GM12865 (cell line): ENCODE measurements at places on chromosomes 3 and 15.
A peak's percentile ranks its signal among the peaks of the same experiment; 100 is the strongest.

DNA sequence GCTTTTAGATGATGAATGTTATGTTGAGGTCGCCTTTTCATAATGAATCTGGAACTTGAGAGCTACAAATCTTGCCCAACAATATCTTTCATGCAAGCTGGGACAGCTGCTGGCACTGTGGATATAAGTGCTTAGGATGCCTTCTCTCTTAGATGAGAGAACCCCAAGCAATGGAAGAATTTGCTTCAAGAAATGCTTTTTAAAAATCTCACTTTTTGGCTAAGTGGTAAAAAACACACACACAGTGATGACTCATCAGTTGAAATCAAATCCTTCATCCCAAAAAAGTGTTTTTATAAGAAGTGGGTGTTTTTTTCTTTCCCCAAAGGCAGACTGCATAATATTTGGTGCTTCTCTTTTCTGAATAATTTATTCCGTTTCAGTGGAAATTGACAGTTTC is 38.4 kb upstream of the GALNT15 start:
- DNase-seq = no peak

DNA sequence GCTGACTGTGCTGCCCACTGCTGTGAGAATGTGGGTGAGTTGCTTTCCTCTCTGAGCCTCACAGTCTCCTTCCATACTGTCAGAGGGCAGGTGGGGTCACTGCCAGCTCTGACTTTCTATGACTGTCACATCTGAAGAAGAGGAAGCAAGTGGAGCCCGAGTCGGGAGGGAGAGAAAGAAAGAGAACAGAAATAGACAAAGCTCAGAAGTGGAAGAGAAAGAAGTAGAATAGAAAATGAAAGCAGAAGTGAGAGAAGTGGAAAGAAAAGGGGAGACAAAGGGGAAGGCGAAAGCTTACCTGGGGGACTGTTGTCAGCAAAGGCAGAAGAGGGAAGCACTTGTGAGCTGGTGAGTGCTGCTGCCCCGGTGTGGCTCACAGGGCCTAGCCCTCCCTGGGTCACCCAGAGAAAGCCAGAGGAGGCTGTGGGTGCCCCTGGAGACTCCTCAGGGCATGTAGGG is 57.9 kb downstream of the EPHB1 start:
- peak; percentile 83 for DNase-seq

GRCh38 chr15:57751177-57751800 is 44.8 kb downstream of the POLR2M start:
- peak; percentile 10 for DNase-seq

DNA sequence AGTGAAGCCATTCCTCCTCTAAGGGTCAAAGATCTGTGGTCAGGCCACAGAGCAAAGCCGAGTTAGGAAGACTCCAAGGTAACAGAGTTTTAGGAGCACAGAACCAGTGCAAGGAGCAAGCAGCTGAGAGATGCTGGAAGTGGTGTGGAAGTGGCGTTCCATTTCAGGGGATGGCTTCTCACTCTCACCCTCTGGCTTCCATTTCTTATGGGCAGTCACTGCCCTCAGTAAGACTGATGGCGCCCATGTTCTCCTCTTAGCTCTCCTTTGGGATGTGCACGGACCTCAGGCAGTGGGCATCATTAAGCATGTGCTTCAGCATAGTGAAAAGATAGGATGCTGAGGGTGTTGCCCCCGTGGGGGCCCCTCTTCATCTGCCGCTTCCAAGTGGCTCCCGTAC is 90.3 kb downstream of the ASB7 start:
- DNase-seq = no peak

- DNase-seq = no peak
Measured at GRCh38 chr3:138473391-138473790, 39.0 kb downstream of the ESYT3 start.

GRCh38 chr3:43523454-43524053 is 98.3 kb downstream of the ANO10 start:
- DNase-seq = peak; percentile 42

- DNase-seq = no peak
Measured at GRCh38 chr3:194387926-194388418, 11.1 kb downstream of the GP5 start.

- DNase-seq = no peak
Measured at GRCh38 chr3:158107605-158108444, 1.6 kb upstream of the SHOX2 start.

- DNase-seq = no peak
Measured at GRCh38 chr15:31774045-31774444, 256.3 kb upstream of the CHRNA7 start.

DNA sequence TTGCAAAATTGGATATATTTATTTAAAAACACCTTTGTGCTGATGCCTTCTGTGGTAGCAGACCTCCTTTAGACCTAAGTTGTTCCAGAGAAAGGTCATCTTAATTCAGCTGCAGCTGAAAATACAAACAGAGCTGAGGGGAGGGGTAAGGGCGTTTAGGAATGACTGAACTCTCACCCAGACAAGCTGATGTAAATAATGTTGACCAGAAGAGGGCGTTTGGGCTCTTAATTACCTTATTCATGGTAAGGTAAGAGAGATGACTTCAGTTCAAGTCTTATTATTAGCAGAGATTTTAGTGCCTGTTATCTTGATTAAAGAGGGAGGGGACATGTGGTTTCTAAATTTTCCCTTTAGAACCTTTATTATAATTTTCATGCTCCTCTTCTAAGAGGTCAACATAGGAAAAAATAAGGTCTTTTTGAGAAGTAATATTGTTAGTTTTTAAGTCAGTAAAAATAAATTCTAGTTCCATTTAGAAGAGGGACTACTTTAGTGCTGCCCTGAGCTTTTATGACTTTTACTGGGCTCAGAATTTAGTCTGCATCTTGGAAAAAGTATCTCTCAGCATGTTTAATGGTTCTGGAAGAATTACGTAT is 46.3 kb downstream of the GPR171 start:
- peak; percentile 79 for DNase-seq

DNA sequence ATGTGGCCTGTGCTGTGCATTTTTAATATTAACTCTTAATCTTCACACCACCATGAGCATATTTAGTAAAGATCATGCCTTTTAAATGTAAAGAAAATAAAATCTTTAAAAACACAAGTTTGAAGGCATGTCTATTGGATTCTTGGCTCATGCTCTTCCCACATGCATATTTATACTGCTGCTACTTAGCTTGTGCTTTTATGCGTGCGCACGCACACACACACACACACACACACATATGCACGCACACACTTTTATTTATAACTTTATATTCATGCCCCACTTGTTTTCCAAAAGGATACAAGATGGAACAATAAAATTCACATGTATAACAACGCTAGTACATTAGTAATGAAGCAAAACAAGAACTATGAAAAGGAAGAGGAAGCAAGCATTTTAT is 36.1 kb upstream of the ZPLD1 start:
- DNase-seq = no peak

DNA sequence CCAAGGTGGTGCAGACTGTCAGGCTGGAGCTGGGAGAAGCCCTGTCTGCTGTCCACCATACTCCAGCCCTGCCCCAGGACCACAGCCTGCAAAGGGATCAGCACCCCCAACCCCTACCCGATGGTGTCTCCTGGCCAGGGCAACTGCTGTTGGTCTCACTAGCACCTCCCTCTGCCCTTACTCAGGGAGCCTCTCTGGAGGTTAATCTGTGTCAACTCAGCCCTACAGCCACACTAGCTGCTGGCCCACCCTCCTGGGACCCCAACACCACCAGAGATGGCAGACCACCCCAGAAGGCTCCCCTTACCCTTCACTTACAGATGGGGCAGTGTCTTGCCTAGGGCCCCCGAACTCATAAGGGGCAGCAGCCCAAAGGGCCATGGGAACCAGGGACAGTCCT is 65.2 kb downstream of the TLE3 start:
- DNase-seq = no peak

DNA sequence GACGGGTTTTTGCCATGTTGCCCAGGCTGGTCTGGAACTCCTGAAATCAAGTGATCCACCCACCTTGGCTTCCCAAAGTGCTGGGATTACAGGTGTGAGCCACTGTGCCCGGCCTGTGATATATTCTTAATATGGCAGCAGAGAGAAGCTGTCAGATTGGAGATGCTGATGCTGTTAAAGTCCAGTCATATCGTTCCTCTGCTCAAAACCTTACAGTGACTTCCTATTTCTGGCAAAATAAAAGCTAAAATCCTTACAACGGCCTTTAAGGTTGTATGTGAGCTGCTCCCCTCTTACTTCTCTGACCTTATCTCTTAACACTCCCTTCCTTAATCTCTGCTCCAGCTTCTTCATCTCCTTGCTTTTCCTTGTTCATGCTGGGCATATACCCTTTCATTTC is 26.6 kb upstream of the MGA start:
- no peak for DNase-seq

- no peak for DNase-seq
Measured at GRCh38 chr15:49040151-49040550, 6.1 kb downstream of the SECISBP2L start.

DNA sequence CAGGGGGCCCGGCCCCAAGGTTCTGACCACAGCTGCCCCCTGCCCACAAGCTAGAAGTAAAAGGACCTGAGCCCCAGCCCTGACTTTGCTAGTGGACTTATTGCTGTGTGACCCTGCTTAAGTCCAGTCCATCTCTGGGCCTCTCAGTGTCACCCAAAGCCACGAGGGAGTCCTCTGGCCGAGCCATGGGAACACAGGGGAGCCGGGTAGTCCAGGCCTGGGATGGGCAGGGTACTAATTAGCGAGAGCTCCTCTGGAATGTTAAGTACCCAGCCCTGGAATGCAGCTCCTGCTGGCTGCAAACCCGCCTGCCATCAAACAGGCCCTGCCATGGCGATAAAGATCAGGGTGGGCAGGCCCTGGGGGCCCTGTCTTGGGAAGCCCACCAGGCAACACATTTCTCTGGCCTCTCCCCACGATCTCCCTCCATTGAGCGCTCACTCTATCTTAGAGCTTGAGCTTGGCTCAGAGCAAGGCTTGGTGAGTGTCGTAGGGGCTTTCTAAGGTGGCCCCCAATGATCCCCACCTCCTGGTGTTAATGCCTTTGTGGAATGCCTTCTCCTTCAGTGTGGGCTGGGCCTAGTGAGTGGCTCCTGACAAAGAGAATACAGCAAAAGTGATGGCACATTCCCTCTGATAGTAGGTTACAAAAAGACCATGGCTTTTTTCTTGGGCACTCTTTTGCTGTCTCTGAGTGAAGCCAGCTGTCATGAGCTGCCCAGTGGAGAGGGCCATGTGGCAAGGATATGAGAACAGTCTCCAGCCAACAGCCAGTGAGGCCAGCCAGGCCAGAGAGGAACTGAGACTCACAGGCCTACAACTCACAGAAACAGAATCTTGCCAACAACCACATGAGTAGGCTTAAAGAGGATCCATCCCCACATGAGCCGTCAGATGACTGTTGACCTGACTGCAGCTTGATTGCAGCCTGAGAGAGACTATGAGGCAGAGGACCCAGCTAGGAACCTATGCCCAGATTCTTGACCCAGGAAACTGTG is 133.1 kb downstream of the SMAD6 start:
- peak; percentile 68 for DNase-seq

DNA sequence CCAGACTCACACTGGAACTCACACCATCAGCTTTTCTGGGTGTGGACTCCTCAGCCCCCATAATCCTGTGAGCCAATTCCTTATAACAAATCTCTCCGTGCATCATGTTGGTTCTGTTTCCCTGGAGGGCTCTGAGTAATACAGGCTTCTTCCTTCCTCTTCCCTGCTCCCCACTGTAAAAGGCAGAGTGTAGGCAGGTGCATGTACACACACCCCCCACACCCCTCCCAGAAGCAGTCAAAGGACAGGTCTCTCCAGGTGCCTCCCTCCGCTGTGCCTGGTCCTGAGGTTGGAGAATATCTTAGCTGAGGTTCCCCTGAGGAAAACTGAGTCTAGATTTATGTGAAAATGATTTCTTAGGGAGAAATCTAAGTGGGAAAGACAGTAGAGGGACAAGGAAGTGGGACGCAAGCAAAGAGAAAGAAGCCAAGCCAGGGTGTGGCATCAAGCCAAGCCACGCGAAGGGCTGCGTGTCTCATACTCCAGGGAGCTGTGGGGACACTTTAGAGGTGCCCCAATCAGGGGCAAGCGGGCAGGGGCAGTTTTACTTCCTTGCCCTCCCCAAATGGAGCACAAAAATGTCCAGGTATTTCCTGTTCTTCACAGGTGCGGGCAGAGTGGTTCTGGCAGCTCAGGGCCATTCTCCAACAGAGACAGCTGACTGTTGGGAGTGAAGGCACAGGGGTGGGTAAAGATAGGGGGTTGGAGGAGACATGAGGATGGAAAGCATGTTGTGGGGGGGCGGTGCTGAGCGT is 86.6 kb downstream of the HMG20A start:
- no peak for DNase-seq

DNA sequence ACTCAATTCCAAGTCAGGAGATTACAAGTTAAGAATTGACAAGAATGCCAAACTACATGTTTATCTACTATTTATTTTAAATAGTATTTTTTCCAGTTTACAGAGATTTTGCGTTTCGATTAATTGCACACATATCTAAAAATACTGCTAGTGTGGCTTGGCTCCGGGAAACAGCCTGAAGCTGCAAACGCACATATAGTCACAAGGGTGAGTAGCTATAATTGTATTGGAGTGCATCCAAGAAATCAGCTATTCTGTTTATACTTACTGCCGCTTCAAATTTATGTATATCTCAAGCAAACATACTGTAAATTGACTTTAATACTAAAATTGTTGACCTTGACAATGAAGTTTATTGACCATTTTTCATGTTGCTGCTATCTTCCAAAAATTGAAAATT is 77.0 kb upstream of the PLSCR5 start:
- DNase-seq = no peak

- DNase-seq = no peak
Measured at GRCh38 chr3:40465111-40465407, 7.9 kb downstream of the RPL14 start.

DNA sequence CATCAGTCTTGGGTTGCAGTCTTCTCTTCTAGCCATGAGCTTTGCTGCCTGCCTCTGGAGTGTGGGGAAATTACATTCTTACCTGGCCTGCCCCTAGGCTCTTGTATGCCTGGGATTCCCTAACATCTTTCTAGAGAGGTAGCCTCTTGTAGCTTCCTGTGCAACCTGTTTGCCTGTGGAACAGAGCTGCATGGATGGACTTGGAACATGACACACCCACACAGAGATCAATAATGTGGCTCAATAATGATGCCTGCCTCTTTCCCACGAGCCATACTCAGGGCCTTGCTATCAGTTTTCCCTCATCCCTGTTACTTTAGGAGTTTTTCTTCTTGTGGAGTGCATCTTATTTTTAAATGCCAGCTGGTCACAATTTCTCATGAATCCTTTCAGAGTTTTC is 11.4 kb downstream of the CHCHD6 start:
- DNase-seq = no peak

DNA sequence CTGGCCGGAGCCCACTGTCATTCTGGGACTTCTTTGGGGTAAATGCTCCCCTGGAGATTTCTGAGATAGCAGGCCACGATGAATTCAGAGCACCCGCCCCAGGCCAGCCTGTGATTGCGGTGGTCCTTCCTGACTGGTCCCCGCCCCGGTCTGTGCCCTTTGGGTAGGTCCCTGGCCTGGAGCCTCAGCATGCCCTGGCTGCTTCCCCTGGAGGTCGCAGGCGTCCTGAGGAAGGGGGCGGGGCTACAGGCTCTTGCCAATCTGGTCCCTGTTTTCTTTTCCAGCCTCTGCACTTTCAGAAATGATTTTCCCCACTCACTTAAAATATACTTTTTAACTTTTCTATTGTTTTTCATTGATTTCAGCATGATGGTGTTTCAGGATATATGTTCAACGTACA is 250.2 kb upstream of the ATP10A start:
- no peak for DNase-seq

GRCh38 chr3:172150913-172151650 is 111.7 kb downstream of the FNDC3B start:
- no peak for DNase-seq

- DNase-seq = no peak
Measured at GRCh38 chr15:60957111-60957510, 272.0 kb downstream of the RORA start.
